ENCODE measurements at places on chromosomes 12 and 14.

- DNase-seq: peak; percentile 69
These were observed 3.0 kb downstream of the EVL start for GRCh38 chr14:100067971-100068959.

GRCh38 chr12:130280231-130280630 lies 57.5 kb upstream of the PIWIL1 start:
- DNase-seq: no peak

DNA sequence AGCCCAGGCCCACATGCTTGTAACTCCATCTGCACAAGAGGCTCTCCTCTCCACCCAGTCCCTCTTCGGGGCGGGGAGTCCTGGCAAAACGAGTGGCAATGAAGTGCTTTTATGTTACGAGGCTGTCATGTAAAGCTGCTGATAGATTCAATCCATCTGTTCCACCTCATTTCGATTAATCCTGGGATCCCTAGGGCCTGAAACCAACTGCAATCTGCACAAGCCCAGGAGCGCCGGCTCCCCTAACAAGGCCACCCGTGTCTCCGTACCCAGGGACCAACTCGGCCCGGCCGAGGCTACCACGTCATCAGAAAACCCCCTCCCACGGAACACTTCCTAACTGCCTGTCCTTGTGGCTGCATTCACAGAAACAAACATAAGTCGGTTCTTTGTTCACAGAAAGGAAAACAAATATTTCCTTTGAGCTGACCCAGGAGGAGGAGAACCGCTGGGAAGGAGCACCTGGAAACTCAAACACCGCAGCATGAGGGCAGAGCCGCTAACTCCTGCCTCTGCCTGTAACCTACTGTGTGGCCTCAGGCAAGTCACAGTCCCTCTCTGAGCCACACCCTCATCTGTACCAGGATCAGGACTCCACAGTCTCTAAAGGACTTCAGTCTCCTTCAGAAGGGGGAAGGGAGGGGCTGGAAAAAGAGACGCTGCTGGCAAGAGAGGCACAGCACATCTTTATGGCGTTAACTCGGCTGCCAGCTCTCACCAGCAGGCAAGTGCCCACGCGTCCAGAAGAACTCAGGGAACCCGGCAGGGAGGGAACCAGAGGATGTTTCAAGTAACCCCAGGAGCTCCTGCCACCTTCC lies 47.8 kb downstream of the CCDC88C start:
- no peak for DNase-seq

GRCh38 chr12:69404851-69405565 lies 45.5 kb downstream of the YEATS4 start:
- DNase-seq: no peak

- no peak for DNase-seq
These were observed 170.7 kb downstream of the ESRRB start for GRCh38 chr14:76546426-76547221.

DNA sequence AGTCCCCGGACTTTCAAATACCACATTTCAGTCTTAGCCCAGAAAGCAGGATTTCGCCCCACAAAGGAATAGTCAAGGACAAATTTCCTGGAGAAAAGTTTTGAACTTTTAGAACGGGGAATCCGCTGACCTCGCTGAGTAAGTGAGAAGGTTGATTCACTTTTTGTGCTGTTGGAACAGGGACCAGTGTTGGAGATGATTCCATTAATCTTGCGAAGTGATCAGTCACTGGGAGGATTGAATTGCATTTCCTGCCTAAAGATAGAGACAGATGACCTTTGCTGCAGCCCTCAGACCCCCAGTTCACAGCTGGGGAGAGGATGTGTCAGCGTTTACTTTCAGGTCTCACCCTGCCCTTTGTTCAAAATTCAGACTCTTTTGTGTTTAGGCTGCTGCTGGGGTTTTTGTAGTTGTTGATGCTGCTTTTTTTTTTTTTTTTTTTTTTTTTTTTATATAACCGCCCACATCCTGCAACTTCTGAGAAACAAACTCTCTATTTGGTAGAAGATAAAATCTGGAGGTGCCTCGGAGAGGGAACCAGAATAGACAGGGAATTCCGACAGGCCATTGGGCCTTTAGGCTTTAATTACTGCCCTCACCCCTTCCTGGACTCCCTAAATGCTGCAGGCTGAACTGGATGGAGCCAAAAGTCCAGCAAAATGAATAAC lies 9.8 kb upstream of the KDM2B start:
- no peak for DNase-seq

DNA sequence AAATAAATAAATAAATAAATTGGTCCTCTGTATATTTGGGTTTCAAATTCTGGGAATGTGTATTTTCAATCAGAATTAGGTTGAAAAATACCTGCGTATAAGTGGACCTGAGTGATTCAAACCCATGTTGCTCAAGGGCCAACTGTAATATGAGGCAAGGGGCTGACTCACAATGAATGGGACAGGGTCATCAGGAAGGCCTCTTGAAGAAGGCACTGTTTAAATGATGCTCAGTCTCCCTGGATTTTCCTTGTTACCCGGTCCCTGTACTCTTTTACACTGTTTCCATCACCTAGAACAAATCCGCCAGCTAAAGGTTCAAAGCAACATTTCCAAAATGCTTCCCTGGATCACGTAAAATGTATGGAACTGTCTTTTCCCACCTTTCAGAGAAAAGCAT lies 3.8 kb downstream of the PSMB5 start:
- DNase-seq: no peak

DNA sequence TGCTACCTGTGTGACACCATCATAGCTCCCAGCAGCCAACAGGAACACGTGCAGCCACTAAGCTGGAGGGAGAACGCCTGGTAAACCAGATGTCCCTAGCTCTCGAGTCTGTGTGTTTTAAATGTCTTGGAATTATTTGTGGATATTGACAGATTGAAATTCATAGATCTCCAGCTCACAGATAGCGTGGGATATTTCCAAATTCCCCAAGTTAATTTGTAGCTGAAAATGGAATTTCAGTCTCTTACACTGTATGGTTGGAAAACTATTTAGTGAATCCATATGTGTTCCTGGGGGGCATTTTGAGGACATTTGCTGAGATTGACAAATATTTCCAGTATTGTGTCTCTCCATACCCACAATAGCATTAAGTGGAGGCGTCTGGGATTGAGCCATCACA lies 618.6 kb upstream of the TMEM132C start:
- no peak for DNase-seq

- DNase-seq: no peak
These were observed 405.4 kb upstream of the MIS18BP1 start for GRCh38 chr14:45658226-45658916.

DNA sequence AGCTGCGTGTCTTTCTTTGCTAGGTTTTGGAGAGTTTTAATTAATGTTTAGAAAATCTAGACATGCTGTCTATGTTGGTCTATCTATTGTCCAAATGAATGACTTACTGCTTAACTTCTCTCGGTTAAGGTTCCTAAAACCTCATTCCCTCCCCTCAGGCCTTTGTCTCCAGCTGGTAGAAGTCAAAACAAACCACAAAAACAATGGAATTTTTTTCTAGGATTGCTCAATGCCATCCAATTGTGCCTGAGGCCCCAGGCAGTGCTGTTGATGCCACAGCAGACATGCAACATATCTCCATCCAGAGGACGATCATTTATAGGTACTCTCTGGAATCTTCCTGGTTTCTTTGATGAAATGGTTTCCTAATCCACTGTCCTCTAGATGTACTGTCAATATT lies 448.2 kb upstream of the TBX3 start:
- DNase-seq: no peak

DNA sequence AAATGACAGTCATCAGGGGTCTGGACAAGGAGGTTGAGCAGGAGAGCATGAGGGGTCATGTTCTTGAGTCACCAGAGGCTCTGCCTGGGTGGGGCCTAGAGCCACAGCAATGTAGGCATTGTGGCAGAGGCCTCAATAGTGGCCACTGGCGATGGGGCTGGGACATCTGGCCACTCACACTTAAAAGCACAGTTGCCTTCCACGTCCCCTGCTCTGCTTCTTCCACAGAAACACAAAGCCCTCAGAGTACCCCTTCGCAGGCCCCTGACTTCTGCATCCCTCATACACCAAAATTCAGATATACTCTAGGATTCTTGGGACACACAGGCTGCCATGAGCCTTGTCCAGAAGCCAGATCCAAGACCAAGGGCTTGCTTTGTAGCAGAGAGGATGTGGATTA lies 2.2 kb downstream of the SLC10A1 start:
- no peak for DNase-seq

DNA sequence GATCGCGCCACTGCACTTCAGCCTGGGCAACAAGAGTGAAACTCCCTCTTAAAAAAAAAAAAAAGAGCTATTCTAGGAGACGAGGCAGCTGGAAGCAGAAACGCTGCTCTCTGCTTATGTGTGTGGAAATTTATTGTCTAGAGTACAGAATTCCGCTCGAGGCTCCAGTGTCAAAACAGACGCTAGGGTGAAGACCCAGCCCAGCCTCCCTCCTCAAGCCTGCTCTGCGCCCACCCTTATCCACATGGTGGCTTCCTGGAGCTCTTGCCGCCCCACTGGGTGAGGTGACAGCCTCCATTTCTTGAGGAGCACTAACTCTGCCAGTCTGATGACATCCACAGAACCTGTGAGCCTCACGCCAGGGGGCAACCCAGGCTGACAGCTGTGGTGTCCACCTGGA lies 49.5 kb upstream of the DLK1 start:
- DNase-seq: no peak

DNA sequence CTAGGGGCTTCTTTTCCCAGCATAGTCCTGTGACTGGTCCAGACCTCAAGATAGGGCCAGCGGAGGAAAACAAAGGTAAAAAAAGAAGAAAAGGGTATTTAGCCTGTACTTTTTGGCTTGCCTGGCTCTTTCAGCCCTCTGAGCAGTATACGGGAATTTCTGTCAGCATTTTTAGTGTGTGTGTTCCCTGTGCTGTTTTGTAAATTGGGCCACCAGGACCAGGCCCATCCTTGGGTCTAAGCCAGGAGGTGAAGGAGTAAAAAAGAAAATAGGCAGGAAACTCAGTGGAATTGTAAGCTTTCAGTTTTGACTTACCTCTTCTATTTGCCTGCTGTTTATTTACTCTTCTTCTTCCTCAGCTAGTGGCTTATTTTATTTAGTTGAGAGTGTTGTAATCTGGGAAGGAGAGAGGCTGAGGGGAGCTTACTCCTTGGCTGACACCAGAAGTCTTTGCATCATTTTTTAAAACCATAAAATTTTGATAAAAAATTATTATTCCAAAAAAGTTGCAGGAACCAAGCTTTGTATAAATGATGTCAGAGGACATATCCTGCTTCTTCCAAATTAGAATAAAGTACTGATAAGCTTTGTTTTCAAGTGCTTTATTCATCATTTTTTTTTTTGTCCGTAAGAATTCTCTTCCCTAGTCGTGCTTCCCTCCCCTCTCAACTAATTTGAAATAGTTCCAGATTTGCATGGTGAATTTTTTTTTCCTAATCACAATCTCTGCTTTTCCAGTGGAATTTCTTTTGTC lies 63.7 kb downstream of the DIP2B start:
- DNase-seq: no peak
